Gastrocnemius medialis (tissue), 4 donors: ENCODE measurements at places on chromosomes 4 and X. TPM values are rescaled to one million over a fixed set of nuclear protein-coding genes. Genes with fewer than 3 reads are reported as not detected.
A peak's percentile ranks its signal among the peaks of the same experiment; 100 is the strongest.

TADA2B gene
- total RNA-seq: 55.5 TPM

PABPC1L2A gene
- not detected for total RNA-seq

PHEX gene
- total RNA-seq: not detected

DMRTC1B gene
- total RNA-seq: not detected

DNA sequence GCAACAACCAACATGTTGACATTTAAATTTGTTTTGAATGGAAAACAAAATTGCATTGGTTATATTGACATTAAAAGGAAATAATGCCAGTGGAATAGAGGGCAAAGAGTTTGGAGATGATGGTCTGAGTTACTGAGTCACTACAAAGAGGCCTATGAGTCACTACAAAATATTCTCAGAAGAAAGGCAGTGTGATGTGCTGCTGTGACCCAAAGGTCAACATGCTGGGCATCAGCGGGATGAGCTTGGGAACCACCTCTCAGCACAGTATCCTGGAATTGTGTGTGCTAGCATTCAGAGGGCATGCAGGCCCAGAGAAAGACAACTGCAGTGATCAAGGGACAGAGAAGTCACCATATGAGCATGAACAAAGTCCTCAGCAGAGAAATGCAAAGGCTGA lies 2.8 kb downstream of the CMC4 start:
- no peak for DNase-seq
- H3K36me3 ChIP-seq: no peaks in the 10 kb centered on the region
- H3K27ac ChIP-seq: no peak overlapping the region
- peaks cover 20% of the 10 kb centered on the region for H3K4me1 ChIP-seq

DNA sequence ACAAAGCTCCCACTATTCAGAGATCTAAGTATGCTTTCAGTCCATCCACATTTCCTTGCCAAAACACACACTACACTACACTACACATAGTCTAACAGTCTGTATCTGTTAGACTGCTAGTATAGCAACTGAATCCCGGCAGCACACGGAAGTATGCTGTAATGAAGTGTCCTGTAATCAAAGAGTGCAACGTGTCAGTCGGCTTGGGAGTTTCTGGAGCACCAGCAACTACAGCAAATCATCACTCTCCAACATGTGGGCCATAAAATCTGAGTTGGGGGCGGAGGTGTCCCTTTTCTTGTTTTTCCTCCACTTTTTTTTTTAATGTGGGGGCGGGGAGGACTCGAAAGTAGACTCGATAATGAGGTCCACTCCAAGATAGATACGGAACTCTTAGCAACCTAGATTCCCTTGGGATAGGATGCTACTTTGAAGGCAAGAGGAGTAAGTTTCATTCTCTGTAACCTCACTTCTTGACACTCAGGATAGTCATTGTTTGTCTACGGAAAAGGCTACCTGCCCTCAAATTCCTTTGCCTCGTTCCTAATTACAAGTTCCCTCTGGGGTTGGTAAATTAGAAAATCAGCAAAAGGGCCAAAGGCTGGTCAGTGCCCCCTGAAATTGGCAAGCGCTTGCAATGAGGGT lies 722 bp downstream of the SLC10A7 start:
- DNase-seq: no peak
- peak overlapping the region; percentile 94 for H3K4me3 ChIP-seq
- H3K36me3 ChIP-seq: no peaks in the 10 kb centered on the region
- peak overlapping the region; percentile 85 for H3K27ac ChIP-seq
- H3K27me3 ChIP-seq: no peaks in the 10 kb centered on the region

DNA sequence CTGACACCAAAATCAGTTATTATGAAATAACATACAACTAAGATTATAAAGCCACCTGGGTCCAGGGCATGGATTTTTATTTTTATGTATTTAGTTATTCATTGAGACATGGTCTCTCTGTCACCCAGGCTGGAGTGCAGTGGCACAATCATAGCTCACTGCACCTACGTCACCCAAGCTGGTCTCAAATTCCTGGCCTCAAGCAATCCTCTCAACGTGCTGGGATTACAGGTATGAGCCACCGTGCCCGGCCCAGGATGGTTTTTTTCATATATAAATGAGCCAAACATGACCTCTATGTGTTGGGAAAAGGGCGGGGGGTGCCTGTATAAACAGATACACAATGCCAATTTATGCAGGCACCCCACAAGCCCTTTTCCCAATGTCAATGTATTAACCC lies 24.6 kb downstream of the ZNF630 start:
- DNase-seq: no peak
- H3K27me3 ChIP-seq: no peaks in the 10 kb centered on the region
- no peak overlapping the region for H3K4me3 ChIP-seq
- no peak overlapping the region for H3K27ac ChIP-seq
- no peaks in the 10 kb centered on the region for H3K36me3 ChIP-seq

GRCh38 chrX:54745676-54746075 lies 52.4 kb downstream of the ITIH6 start:
- H3K27me3 ChIP-seq: no peaks in the 10 kb centered on the region
- DNase-seq: peak; percentile 12
- no peaks in the 10 kb centered on the region for H3K36me3 ChIP-seq
- no peaks in the 10 kb centered on the region for H3K4me1 ChIP-seq

GRCh38 chr4:73762409-73762808 lies 22.0 kb downstream of the CXCL8 start:
- H3K27me3 ChIP-seq: no peaks in the 10 kb centered on the region
- no peak for DNase-seq
- no peaks in the 10 kb centered on the region for H3K36me3 ChIP-seq
- no peak overlapping the region for H3K27ac ChIP-seq

DNA sequence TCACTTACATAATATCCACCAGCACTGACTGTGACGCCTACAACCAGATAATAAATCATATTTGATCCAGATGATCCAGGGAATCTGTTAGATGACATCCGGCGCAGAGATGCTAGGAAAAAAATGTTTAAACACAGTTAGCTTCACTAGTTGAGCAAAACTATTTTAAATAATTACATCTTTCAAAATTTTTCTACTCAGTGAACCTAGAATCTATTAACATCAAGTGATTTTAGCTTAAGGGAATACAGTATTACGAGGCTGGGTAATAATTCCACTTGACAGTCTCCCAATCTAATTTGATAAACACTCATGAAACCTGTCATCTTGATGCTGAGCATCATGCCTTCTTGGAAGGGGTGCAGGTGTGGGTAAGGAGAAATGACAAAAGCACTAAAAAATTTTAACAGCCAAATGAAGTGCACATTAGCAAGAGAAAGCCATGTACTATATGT lies 4.7 kb downstream of the MGARP start:
- no peak for DNase-seq
- no peak overlapping the region for H3K27ac ChIP-seq
- H3K36me3 ChIP-seq: no peaks in the 10 kb centered on the region
- H3K4me1 ChIP-seq: no peaks in the 10 kb centered on the region
- no peak overlapping the region for H3K4me3 ChIP-seq

GRCh38 chr4:80103629-80104028 lies 30.6 kb upstream of the ANTXR2 start:
- H3K27me3 ChIP-seq: no peaks in the 10 kb centered on the region
- H3K27ac ChIP-seq: no peak overlapping the region
- DNase-seq: no peak
- H3K36me3 ChIP-seq: no peaks in the 10 kb centered on the region
- no peak overlapping the region for H3K4me3 ChIP-seq
